ENCODE measurements at places on chromosomes 1 and 21.

DNA sequence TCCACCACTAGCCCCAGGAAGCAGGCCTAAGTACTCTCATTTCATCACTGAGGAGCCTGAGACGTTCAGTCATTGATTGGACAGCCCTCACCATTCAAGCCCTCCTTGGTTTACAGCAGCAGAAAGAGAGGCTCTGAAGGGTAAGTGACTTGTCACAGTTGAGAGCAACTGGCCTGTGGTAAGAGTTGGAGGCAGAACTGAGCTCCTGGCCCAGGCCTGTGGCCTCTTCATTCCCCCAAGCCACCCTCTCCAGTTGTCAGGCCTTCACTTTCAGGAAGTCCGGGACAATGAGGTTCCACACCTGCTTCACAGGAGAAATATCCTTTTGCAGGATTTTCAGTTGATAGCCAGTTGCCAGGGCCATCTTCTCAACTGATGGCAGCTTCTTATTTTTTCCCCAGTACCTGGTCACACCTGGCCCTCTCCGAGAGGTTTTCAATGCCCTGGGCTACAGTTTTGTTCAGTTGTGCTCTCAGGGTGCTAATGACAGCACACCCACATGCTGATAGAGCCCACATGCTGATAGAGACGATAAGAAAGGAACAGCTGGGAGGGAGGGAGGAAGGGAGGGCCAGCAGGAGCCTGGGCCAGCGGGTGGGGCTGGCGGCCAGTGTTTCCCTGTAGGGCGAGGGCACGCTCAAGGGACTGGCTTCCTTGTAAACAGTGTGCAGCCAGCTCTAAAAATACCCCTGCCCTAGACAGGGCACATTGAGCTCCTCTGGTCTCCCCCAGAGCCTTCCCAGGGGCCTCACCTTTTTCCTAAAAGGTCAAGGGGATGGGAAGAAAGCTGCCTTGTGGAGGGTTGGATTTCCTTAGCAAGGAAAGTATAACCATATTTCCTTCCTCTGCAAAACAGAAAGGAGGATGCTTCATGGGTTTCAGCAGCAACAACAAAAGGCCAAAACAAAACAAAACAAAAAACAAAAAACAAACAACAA lies 112.7 kb upstream of the JUN start:
- peak; percentile 13 for DNase-seq

GRCh38 chr21:33441489-33442477 lies 38.0 kb downstream of the TMEM50B start:
- no peak for DNase-seq

GRCh38 chr1:232999956-233000625 lies 49.7 kb downstream of the NTPCR start:
- DNase-seq: no peak

GRCh38 chr1:74005533-74005932 lies 192.4 kb downstream of the LRRIQ3 start:
- no peak for DNase-seq

DNA sequence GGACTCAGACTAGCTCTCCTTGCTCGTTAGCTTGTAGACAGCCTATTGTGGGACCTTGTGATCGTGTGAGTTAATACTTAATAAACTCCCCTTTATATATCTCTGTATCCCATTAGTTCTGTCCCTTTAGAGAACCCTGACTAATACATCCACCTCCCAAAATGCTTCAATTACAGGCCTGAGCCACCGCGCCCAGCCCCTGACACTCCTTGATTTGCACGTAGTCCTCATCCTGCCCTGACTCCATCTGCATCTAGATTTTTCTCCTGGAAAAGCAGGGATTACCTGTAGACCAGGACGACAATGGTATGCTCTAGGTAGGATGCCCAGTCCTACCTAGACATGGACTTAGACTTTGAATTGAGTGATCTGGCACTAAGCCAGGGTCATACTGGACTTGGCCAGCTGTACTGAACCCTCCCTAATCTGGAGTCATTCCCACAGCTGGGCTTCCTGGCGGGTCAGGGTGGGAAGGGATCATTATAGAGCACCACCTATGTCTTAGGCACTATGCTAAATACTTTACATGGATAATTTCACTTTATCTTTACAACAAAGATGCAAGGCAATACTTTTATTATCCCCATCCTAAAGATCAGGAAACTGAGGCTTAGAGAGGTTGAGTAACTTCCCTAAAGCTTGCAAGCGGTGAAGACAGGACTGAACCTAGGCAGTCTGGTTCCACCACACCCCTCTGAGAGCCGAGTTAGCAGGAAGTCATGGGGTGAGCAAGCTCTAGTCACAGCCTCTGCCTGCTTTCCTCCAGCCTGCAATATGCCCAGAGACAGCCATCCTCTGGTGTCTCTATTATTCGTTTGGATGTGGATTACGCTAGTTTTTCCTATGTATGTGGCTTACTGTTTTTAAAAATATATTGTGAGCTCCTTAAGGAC lies 89.4 kb downstream of the DTL start:
- DNase-seq: no peak

GRCh38 chr1:159823406-159823805 lies 3.3 kb upstream of the SLAMF8 start:
- DNase-seq: no peak

- no peak for DNase-seq
Measured at GRCh38 chr1:106960412-106960811, 96.1 kb upstream of the PRMT6 start.

- peak; percentile 26 for DNase-seq
Measured at GRCh38 chr1:27403065-27403726, 10.8 kb downstream of the GPR3 start.

- DNase-seq: no peak
Measured at GRCh38 chr1:162772571-162773154, 17.8 kb upstream of the HSD17B7 start.

GRCh38 chr1:113194846-113195830 lies 122.1 kb downstream of the LRIG2 start:
- no peak for DNase-seq

GRCh38 chr1:185593271-185593670 lies 140.9 kb upstream of the HMCN1 start:
- DNase-seq: no peak

DNA sequence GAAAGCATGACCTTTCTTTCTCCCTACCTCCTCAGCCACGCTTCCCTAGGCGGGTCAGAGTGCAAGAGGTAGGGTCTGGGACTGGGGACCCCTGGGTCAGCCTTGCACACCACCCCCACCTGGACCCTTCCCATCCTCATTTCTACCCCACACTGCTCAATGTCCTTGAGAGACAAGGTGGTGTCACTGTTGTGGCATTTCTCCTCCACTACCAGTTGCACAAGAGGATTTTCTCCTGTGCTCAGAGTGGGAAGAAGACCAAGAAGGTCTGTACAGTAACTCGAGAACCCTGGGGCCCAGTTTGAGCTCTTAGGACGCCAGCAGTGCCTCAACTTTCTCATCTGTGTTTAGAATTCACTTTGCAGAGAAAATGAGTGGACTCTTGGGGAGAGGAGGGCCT lies 49.4 kb upstream of the CD34 start:
- DNase-seq: no peak

- DNase-seq: no peak
Measured at GRCh38 chr1:24459551-24460266, 42.9 kb upstream of the RCAN3 start.

DNA sequence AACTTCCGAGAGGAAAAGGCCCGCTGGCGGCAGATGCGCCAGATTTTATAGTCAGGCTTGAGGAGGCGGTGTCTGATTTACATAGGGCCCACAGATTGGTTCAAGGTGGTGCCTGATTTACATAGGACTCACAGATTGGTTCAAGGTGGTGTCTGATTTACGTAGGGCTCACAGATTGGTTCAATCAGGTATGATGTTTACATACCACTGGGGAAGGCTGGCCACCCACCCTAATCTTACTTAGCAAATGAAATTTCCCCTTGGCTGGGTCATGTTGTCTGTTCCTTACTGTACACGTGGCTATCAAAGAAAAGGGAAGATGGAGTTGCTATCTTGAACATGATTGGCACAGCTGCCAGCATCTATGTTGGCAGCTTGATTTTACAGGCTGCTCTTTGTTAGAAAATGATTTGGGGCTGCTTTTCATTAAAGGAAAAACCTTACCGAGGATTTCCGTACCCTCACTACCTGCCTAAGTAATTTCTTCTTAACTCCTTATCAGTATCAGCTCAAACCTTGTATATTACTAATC lies 96.3 kb downstream of the SETD4 start:
- DNase-seq: no peak

GRCh38 chr1:212536586-212536985 lies 72.0 kb upstream of the ATF3 start:
- no peak for DNase-seq

GRCh38 chr1:150613061-150613920 lies 16.1 kb downstream of the ENSA start:
- DNase-seq: peak; percentile 15

DNA sequence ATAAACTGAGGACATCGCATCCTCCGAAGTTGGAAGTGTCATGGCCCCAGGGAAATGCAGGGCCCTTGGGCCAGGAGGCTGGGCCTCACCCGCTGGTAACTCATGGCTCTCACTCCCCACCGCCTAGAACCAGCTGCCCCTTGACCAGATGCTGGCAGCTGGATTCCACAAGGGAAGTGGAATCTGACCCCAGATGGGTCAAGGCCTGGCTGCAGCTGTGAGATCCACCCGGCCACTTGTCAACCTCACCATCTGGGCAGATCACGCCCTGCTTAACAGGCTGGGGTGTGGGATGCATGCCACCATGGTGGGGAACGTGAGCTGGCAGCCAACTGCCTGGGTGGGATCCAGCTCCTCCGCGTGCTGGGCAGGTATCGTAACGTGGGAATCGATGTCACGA lies 25.5 kb downstream of the KCNAB2 start:
- no peak for DNase-seq

- DNase-seq: no peak
Measured at GRCh38 chr1:204102739-204103430, 30.0 kb downstream of the SOX13 start.

GRCh38 chr1:12114340-12114683 lies 51.2 kb downstream of the TNFRSF8 start:
- DNase-seq: no peak

DNA sequence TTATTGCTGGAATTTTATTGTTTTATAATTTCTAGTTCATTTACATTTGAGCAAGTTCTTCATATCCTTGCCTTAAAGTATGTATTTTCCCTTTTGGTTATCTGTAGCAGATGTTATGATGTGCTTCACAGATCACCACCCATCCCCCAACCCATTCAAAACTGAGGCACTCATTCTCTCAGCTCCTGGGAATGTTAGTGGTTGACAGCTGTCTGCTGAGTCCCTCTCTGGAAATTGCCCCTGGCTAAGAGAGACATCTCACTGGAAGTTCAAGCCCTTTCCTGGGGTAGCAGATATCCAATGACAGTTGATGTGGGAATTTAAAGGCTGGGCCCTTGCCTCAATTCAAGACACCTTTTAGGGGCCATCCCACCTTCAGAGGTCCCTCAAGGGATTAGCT lies 4.3 kb upstream of the DPYD start:
- no peak for DNase-seq

- no peak for DNase-seq
Measured at GRCh38 chr21:32884062-32884461, 112.5 kb upstream of the PAXBP1 start.

Measured in midbrain (tissue), 1 donor.